ENCODE measurements at places on chromosomes 2 and 18.

- DNase-seq = no peak
These were observed 33.7 kb downstream of the SLC20A1 start for GRCh38 chr2:112679484-112679883.

DNA sequence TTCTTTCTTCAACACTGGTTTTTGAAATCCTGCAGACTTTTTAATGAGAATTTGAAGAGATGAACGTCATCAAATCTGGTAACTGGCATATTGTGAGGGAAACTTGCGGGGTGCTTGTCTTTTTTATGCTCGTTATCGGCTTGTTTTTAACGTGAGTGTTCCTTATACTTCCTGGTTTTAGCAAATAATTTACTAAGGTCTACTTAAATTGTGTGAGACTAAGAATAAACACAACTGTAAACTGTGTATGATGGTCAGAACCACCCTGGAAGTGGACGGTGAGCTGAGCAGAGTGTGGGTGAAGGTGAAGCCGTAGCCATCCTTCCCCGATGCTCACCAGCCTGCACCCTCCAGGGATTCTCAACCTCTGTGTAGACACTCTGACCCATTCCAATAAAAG is 82.3 kb upstream of the CDC42EP3 start:
- DNase-seq = no peak

DNA sequence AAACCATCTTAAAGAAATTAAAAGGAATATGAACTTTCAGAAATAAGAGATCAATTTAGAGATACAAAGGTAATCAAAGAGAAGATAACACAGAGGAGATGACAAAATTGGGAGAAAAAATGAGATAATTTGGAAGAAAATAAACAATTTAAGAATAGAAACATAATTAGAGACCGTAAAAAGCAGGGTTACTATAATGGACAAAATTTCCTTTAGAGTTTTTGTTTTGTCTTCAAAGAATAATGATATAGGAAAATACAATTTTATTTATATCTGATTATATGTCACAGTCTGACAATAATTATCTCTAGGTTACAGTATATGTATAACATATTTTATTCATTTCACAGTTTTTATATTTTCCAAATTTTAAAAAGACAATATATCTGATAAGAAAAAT is 716.4 kb upstream of the ZNF804A start:
- no peak for DNase-seq

DNA sequence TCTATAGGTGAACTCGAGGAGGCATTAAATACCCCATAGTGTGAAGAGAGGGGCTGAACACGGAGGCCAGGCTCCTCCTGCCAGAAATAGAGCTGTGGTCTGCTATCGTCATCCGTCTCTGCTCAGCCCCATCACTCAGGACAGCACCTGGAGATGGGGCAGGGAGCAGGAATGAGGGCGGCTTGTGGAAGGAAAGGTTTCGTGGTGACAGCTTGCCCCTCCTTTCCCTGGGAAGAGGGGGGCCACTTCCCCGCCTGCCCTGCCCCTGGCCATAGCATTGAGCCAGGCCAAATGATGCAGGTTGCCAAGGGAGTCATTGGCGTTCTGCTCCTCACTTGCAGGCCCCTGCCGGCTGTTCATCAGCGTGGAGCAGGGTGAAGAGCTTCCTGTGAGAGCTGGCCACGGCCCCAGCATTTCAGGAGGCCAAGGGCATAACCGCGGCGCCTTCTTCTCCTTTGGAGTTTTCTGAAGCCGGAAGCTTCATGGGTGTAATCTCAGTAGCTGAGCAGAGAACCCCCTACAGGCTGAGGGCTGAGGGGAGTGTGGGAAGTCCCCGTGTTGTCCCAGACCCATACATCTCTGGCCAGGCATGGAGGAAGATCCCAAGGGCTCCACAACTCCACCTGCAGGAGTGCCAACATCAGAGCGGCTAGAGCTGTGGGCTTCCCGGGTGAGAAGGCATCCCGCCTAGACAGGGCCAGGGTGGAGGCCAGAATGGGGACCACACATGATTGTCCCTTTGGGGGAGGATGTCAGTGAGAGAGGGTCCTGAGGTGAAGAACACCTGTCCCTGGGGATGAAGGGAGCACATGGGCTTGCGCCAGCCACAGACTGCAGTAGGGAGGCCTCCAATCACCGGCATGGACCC is 112.5 kb upstream of the GLI2 start:
- DNase-seq = no peak

GRCh38 chr18:69088973-69089372 is 291.1 kb downstream of the CCDC102B start:
- DNase-seq = no peak

DNA sequence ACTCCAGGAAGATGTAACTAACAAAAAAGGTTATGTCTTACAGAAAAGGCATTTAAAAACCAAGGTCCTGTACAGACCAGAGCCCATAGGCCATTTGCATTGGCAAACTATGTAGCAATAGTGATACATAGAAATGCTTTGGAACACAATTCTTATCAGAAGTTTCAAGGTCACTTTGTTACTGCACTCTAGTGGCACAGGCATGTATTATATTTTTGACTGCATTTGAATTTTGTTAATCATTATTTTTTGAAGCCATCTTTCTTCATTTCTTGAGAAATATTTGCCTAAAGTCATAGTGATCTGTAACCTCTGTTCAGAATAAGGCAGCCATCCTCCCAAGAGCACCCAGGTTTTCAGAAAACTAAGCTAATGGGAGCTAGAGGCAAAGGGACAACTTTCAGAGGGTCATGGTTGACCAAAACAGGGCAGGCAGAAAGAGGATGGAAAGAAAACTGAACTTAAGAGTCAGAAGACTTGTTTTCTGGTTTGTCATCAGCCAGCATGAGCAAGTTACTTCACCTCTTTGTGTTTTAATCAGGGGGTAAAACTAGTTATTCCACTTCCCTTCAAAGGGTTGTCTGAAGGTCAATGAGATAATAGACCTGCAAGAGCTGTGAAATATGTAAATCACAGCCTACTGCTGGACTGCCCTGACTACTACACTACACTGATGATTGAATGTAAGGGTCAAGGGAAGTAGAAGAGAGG is 41.5 kb downstream of the SLC38A11 start:
- peak; percentile 29 for DNase-seq

- peak; percentile 44 for DNase-seq
These were observed 137.8 kb downstream of the PID1 start for GRCh38 chr2:229133155-229133772.

GRCh38 chr18:31483396-31483795 is 14.6 kb upstream of the DSG2 start:
- DNase-seq = no peak

GRCh38 chr2:65436824-65437221 is 4.4 kb upstream of the SPRED2 start:
- peak; percentile 43 for DNase-seq

DNA sequence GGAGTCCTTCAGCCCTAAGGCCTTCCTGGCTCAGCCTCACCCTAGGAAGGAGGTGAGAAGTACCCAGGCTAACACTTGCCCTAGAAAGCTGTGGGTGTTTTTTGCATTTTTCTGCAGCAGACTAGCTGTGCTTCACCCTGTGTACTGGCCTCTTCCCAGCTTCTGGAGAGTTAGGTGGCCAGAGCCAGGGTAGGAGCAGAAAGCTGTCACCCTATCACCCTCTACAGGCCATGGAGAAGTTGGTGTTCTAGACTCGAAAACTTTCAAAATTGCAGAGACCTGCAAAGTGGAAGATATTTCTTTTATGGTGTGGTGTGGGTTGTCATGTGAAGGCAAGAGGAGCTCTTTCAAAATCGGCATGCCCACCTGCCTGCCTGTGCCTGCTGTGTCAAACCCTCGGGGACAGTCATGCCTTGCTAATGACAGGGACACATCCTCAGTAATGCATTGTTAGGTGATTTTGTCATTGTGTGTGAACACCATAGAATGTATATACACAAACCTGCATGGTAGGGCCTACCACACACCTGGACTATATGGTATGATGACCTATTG is 29.8 kb downstream of the EHD3 start:
- DNase-seq = no peak

DNA sequence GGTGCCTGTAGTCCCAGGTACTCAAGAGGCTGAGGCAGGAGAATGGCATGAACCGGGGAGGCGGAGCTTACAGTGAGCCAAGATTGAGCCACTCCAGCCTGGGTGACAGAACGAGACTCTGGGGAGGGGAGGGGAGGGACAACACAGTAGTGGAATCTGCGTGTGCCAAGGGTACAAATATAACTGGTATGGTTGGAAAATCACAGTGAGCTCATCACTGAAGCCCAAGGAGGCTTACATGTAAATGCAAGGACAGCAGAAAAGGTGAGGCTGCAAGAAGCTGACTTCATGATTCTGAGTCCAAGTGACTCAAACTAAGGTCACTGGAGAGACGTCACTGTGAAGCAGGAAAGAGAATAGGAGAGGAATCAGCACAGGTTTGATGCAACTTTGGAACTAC is 9.2 kb downstream of the SEPTIN10 start:
- peak; percentile 31 for DNase-seq

DNA sequence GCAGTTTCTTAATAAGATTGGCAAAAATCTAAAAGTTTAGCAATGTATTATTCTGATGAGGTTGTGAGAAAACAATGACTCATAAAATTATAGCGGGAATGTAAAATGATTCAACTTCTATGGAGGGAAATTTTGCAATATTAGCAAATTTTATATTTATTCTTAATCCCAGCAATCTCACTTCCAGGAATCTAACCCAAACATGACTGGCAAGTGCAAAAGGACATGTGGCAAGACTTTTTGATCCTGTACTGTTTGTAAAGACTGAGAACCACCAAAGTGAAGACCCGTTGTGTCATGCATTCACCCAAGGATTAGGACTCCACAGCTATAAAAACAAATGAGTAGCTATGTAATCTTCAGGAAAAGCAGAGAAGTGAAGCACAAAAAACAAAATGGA is 234.8 kb upstream of the KYNU start:
- peak; percentile 52 for DNase-seq

- DNase-seq = peak; percentile 55
These were observed 25.7 kb upstream of the FAM178B start for GRCh38 chr2:97011977-97012569.

- no peak for DNase-seq
These were observed 6.0 kb downstream of the HOXD3 start for GRCh38 chr2:176162911-176163671.

DNA sequence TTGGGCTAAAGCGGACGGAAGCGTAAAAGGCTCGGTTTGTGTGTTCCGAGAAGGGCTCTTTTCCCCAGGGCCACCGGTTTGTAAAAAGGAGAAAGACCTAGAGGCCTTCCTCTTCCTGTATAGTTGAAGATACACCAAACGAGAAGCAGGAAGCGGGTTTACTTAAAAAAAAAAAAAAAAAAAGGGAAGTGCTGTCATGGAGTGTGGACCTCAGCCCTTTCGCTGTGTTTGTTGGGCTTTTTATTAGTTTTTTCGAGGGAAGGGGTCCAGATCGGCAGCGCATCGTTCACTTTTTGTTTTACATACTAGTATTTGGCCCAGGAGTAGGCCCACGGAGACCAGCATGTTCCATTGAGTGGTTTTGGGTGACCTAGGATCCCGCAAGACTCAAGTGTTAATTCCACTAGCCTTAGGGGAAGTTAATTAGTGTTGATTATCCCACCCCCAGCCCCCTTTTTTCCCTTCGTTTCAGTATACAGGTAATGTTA is 676 bp downstream of the ACTR2 start:
- DNase-seq = peak; percentile 80

- DNase-seq = no peak
These were observed 203.3 kb upstream of the NT5C1B start for GRCh38 chr2:18792684-18793083.

- no peak for DNase-seq
These were observed 156.8 kb upstream of the TTC39C start for GRCh38 chr18:23857756-23858155.

DNA sequence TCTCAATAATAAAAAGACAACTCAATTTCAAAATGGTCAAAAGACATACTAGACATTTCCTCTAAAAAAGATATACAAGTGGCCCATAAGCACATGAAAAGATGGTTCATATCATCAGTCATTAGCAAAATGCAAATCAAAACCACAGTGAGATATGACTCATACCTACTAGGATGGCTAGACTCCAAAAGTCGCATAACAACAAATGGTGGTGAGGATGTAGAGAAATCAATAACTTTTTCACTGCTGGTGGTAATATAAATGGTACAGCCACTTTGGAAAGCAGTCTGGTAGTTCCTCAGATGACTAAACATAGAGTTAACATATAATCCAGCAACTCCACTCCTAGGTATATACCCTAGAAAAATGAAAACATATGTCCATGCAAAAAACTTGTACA is 242.3 kb upstream of the NOL4 start:
- DNase-seq = no peak

- no peak for DNase-seq
These were observed 192.8 kb downstream of the MTX2 start for GRCh38 chr2:176461809-176462670.

- DNase-seq = no peak
These were observed 3.5 kb upstream of the MYL1 start for GRCh38 chr2:210318486-210318885.

GRCh38 chr2:229922449-229923386 is at the start of gene FBXO36:
TSS of gene FBXO36 (plus strand) at chr2:229922503. CDS start at chr2:229922514, 11 bp downstream.
- peak; percentile 94 for DNase-seq

- peak; percentile 85 for DNase-seq
These were observed 52.9 kb upstream of the NABP1 start for GRCh38 chr2:191625016-191625415.

- no peak for DNase-seq
These were observed 218.7 kb downstream of the HNMT start for GRCh38 chr2:138182937-138183312.

DNA sequence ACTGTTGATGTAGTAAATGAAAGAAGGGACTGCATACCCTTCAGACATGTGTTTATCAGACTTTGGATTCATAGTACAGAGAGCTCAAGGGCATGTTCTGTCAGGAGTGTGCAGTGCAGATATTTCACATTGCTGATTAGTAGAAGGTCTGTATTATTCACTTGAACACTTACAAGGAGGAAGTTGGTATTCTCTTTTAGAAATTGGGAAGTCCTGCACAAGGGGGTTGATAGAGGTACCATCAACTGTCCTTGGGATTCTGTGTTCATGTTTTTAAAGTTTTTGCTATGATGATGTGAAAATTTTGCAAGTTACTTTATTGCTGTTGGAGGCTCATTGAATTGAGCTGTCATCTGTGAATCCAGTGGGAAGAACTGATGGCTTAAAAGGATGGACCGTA is 6.7 kb downstream of the PSMD1 start:
- DNase-seq = no peak

- no peak for DNase-seq
These were observed 111.7 kb upstream of the DYNAP start for GRCh38 chr18:54479365-54479764.

Measured in suppressor macrophage treated with lipopolysaccharide for 1 hour (primary cell).